HT1080 (cell line): ENCODE measurements at places on chromosomes 1 and 21. TPM values are rescaled to one million over a fixed set of nuclear protein-coding genes. Genes with fewer than 3 reads are reported as not detected.
A peak's percentile ranks its signal among the peaks of the same experiment; 100 is the strongest.

- DNase-seq: no peak
Measured at GRCh38 chr1:234768171-234768568, 158.2 kb upstream of the IRF2BP2 start.

DNA sequence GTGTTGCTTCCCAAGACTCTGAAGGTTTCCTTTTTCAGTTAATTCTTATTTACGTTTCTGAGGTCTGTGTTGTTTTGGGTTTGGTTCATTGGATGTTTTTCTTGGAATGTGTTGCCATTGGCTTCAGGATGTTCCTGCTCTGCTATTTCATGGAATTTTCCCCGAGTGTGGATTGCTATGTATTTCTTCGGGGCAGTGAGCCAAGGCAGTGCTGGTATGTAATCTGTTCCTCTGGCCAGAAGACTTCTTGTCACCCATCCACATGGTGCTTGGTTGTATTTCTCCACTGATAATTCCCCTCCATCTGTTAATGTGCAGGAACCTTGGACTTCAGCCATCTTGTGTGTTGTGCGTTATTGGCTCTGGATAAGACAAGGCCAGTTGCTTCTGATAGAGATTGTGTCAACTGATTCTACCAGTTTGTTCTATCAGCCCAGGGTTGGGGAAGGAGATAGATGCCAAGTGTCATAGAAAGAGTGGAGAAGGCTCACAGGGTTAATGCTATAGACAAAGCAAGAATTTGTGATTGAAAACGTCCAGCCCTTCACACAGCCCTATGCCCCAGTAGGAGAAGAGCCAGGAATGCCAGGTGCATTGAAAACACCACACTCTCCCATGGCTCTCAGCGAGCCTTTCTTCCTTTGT is 505.2 kb downstream of the PLPP3 start:
- no peak for DNase-seq

DNA sequence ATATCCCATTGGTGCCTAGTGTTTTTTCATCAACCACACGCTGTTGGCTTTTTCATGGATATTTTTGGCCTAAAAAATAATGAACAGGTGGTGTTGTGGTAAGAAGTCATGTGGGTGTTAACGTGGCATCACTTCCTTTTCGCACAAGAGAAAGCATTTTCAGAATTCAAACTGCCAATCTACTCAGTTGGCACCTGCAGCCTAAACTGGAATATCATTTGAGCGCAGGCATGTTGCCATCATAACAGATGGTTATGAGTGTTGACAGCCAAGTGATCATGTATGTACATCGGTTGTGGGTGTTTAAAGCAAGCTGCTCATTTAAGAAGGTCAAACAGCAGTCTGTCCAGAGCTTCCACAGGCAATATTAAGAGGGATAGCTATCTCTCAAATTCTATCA is 1963.0 kb downstream of the NCAM2 start:
- no peak for DNase-seq

The SPRR2E gene
- not detected in 2 replicates for total RNA-seq

The RNF186 gene
- not detected in 2 replicates for total RNA-seq

DNA sequence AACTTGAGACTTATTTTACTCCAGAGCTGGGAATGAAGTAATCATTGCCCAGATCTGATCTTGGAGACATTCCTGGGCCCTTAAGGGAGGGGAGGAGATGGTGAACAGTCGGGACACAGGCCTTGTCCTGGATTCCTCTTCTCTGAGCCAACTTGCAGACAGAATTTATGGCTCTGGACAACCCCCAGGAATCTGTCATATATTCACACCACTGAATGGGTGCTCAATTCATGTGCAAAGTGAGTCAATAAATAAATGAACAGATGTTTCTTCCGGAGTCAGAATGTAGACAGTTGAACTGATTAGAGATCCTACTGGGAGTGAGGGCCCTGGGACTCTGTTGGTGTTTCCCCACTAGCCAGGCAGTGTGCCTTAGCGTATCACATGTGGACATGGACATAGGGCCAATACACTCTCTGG is 2.6 kb downstream of the TUFT1 start:
- DNase-seq: peak; percentile 50

GRCh38 chr1:86972262-86972661 is 57.8 kb downstream of the HS2ST1 start:
- DNase-seq: no peak

The VASH2 gene
- 0.42 and 0.43 TPM in 2 replicates for total RNA-seq

The COL11A1 gene
- 0.10 and 0.71 TPM in 2 replicates for total RNA-seq

DNA sequence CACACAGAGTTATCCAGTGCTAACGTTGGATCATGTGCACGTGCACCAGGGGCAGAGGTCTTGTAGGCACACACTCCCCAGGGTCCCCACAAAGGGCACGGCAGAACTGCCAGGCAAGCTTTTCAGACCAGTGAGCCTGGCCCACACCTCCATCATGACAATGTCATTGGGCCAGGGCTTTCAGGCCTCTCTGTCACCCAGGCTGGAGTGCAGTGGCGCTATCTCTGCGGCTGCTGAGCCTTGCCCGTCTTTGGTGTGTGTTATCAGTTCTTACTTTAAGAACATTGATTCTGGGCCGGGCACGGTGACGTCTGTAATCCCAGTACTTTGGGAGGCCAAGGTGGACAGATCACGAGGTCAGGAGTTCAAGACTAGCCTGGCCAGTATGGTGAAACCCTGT is 44.2 kb downstream of the PKNOX1 start:
- DNase-seq: no peak

DNA sequence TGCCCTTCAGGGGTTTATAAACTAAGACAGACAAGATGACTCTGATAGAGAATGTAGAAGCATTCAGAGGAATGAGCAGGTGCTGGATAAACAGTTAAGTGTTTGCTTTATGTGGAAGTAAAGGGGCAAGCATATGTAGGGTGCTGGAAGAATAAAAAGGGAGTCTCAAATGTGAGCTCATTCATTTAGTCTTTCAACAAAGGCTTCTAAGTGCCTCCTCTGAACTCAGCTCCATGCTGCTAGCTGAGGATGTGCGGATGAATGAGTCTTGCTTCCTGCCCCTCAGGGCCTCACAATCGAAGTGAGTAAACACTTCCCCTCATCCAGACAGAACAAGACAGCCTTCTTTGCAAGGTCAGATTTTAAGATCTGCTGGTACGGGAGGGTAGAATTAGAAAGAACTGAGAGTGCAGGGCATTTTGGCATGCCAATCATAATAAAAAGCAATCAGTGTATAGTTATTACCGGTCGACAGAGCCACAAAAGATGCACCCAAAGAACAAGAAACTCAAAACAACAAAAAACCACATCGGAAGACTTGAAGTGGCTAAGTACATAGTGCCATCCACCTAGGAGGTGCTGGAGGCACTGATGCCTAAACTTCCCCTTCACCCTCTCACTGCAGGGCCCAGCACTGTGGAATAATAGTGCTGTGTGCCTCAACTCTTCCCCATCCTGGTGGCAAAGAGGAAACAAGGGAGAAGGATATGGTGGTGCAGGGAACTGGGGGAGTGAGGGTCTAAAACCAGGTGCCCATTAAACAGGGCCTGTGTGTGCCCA is 69.8 kb downstream of the TNR start:
- DNase-seq: peak; percentile 77

GRCh38 chr1:41980827-41981653 is 62.3 kb upstream of the HIVEP3 start:
- DNase-seq: peak; percentile 64

GRCh38 chr1:213891989-213892902 is 95.5 kb upstream of the PROX1 start:
- no peak for DNase-seq

GRCh38 chr1:22494144-22494543 is 42.5 kb downstream of the ZBTB40 start:
- no peak for DNase-seq

GRCh38 chr1:57447551-57447950 is 23.7 kb upstream of the DAB1 start:
- DNase-seq: no peak

DNA sequence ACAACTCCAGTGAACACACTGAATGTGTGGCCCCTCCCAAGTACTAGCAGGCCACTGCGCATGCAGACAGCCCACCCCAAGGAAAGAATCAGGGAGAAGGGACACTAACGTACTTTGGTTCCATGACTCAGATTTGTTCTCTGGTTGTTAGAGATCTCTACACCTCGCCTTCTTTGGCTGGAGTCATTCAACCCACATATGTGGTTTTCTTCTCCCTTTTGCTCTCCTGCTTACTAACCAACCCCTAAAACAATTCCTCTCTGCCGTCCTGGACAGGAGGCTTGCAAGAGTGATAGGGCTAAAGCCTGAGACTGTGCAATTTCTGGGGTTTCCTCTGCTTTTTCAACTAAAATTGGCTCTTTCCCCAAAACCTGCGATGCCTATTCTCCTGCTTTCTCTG is 5.7 kb upstream of the CD48 start:
- no peak for DNase-seq

DNA sequence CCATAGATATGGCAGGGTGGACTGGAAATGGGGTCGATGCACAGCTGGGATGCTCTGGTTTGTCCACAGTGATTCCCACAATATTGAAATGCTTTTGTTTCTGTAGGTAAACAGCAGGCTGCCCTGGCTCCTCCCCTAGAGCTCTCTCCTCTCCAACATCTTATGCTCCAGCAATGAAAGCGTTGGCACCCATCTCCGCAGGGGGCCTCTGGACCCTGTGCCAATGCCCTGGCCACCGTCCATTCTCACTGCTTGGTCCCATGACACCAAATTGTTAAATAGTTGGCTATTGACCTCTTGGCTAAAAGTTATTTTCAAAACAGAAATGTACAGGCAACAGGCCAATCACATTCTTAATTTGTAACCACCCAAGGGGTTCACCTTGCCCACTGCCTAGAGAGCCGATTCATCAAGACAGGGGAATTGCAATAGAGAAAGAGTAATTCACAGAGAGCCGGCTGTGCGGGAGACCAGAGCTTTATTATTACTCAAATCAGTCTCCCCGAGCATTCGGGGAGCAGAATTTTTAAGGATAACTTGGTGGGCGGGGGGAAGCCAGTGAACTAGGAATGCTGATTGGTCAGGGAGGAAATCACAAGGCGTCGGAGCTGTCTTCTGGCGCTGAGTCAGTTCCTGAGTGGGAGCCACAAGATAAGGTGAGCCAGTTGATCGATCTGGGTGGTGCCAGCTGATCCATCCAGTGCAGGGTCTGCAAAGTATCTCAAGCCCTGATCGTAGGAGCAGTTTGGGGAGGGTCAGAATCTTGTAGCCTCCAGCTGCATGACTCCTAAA is 76.9 kb upstream of the B3GALT5 start:
- no peak for DNase-seq

GRCh38 chr1:232980986-232981560 is 30.7 kb downstream of the NTPCR start:
- no peak for DNase-seq

The UBASH3A gene
- not detected in 2 replicates for total RNA-seq

DNA sequence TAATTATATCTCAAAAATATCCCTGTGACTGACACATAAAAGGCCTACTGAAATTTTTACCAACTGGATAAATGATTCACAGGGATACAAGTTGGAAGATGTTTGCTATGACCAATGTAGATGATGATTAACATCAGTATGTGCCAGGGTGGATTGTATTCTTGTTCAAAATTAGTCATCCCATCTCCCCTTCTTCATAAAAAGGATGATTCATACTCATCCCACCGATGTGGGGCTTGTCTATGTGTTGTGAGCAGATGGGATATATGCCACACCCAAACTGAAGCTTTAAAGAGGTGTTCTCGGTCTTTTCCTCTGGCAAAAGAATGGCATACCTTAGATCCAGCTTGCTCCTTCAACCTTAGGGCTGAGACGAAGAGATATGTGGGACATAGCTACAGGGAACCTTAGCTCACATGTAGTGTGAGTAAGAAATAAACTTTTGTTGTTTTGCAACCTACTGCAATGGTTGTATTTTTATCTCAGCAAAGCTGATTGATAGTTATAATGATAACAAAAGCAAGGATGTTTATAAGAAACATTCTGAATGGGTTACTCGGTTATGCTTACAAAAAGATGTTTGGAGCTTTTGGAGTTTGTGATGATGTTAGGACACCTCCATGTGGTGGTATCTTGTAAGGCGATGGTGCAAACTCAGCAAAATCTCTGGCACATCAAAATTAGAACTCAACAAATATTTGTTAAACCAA is 29.4 kb downstream of the SPATA17 start:
- peak; percentile 98 for DNase-seq

GRCh38 chr1:39395357-39395831 is 96.0 kb upstream of the BMP8A start:
- DNase-seq: peak; percentile 94

GRCh38 chr1:174692313-174692712 is 244.5 kb downstream of the GPR52 start:
- DNase-seq: peak; percentile 24

GRCh38 chr1:79177844-79178243 is 171.3 kb upstream of the ADGRL4 start:
- no peak for DNase-seq

The FABP3 gene
- total RNA-seq: not detected in 2 replicates

The CNTN2 gene
- total RNA-seq: not detected in 2 replicates

DNA sequence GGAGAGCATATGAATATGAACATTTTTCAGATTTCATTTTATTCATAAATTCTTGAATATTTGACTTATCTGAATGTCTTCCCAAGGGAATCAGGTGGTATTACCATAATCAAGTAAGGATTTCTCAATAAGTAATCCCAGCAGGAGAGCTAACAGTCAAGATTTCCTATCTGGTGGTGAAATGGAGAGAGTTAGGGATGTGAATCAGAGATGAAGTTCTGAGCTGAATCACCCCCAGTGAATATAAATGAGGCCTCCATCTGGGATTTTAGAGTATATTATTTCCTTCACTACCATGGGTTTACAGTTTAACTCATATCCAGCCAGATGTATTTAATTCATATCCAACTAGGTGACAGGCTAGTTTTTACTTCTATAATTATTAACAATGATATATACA is 61.5 kb upstream of the RGS2 start:
- peak; percentile 51 for DNase-seq

- no peak for DNase-seq
Measured at GRCh38 chr1:69568421-69569174, 876 bp downstream of the LRRC7 start.

- DNase-seq: no peak
Measured at GRCh38 chr1:246091477-246091876, 415.6 kb downstream of the SMYD3 start.

The LENEP gene
- 0.64 TPM in 1 of 2 replicates, not detected in the other for total RNA-seq

The RAB25 gene
- 0.06 TPM in 1 of 2 replicates, not detected in the other for total RNA-seq

GRCh38 chr1:154837034-154837671 is 32.9 kb downstream of the KCNN3 start:
- no peak for DNase-seq

- no peak for DNase-seq
Measured at GRCh38 chr1:156549390-156549789, 23.0 kb downstream of the IQGAP3 start.

- DNase-seq: no peak
Measured at GRCh38 chr1:10267319-10267718, 56.9 kb downstream of the KIF1B start.

The SMIM1 gene
- 0.26 and 1.1 TPM in 2 replicates for total RNA-seq

GRCh38 chr1:50333595-50333974 is 89.7 kb downstream of the DMRTA2 start:
- peak; percentile 17 for DNase-seq

DNA sequence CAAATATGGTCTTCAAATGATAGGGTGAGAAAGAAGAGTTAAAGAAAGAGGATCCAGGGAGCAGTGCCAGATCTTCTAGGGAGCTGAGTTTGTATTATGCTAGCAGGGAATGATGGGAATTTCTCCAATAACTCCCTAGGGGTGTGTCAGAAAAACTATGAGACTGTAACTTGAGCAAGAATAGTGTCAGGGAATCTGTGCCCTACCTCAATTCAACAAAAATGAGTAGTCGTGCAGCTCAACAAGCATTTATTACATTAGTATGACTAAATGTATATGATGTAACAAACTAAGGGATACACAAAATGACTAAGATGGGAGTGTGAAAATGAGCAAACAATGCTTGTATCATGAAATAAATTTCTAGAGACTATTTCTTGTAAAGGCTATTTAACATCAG is 24.2 kb downstream of the SPAG17 start:
- no peak for DNase-seq
